NCI-H187 treated with DMSO at 0.1 percent for 48 hours (cell line): ENCODE measurements at places on chromosomes 2 and 18.

DNA sequence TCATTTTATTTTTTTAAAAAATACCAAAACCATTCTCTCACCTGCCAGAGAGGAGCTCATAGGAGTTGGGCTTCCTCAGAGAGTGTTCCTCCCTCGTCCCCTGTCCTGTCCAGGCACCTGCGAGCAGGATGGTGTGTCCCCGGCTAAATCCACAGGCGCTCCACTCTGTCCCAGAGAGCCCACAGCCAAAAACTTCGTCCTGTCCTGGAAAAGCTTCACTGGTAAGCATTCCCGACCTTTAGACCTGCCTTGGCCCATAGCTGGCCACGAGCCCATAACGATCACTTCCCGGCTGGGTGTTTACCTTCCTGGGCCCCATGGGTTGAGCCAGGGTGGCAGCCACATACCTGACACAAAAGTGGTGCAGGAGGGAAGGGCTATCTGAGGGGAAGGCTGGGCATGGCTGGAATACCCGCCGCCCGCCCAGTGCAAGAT, at the start of gene NGEF:
NGEF (minus strand) TSS at position 230 of the 435 bp plus-strand sequence. CDS start 38,366 bp downstream, outside the sequence.
- no peak for DNase-seq

GRCh38 chr2:216882876-216883275, 23.0 kb upstream of the TNP1 start:
- no peak for DNase-seq

- no peak for DNase-seq
These were observed 5.9 kb downstream of the ACKR3 start for GRCh38 chr2:236575510-236575909.

DNA sequence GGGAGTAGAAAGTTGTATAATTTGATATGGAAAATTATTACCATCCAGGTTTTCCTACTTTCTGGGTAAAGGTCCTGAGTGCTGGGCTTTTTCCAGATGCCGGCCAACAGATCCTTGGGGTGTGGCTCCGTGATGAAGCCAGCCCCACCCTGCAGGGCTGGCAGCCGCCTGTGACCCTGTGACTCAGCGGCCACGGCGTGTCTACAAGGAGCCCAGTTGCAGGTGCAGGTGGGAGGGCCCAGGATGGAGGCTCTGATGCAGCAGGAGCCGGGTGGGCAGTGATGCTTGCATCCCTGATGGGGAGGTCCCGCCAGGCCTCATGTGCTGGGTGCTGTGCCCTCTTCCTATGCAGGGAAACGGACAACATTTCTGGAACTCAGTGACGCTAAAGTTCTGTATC, 96.0 kb upstream of the ALKAL2 start:
- no peak for DNase-seq

- DNase-seq = no peak
These were observed 155.8 kb downstream of the INO80D start for GRCh38 chr2:205930209-205930608.

GRCh38 chr2:18194161-18194560, 315.7 kb downstream of the KCNS3 start:
- no peak for DNase-seq

- DNase-seq = no peak
These were observed 102.6 kb downstream of the PTPN4 start for GRCh38 chr2:119862127-119862889.
